NCI-H2107 (cell line): ENCODE measurements at places on chromosomes 2 and 18.

GRCh38 chr18:60698901-60699300 lies 326.3 kb upstream of the MC4R start:
- no peak for DNase-seq

DNA sequence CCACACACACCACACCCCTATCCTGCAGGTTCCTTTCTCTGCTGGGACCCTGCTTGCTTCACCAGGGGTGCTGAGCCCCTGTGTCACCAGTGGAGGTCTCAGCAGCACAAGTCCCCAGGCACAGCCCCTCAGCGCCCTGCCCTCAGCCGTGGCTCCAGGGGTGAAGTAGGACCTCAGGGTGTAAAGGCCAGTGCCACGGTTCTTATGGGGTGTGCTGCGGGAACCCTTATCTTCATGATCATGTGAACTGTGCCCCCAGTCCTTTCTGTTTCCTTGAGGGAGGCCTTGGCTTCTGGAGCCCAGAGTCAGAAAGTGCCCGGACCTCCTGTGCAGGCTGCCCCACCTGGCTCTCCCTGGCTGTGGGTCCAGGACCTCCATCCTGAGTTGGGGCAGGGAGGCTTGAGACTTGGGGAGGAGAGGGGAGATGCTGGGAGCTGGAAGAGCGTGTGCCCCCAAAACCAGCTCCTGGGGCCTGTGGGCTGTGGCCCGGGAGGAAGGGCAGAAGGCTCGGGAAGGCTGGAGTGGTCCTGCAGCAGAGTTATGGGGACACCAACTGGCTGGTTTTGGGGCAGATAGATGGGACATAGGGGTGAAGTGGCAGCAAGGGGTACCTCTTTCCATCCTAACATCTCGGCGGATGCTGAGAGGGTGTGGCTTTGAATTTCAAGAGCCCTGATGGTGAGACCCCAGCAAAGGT lies 20.2 kb upstream of the KLF11 start:
- DNase-seq = no peak

GRCh38 chr2:169964740-169965139 lies 137.5 kb downstream of the UBR3 start:
- DNase-seq = no peak

DNA sequence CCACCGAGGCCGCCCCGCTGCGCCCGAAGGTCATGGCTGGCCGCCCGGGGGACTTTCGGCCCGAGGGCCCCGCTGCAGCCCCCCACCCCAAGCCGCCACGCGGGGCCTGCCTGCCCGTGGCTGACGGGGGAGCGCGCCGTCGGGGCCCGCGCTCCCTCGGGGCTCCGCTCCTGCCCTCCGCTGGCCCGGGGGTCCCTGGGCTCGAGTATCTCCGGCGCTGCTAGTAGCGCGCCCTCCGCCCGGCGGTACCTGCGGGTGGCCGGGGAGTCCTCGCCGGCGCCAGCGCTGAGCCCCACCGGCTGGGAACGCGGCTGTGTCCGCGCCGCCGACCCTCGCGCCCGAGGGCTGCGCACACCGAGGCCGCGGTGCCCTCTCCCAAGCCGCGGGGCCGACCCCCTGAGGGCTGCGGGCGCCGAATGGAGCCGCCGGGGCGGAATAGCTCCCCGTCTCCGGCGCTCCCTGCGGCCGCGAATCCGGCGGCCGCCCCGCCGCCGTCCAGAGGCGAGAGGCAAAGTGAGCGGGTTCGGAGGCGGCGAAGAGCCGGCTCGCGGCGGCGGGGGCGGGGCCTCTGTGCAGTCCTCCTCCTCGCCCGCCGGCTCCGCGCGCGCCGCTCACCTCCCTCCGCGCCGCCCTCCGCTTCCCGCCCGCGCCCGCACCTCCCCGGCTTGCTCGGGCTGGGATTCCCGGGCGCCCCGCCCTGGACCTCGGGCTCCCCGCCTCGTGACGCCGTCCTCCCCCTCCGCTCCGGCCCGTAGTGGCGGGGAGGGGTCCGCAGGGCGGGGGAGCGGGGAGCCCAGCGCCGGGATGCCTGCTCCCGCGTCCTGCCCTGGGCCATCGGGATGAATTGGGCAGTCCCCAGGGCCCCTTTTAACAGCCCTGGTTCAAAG lies at the start of gene KCNG3:
Gene KCNG3, minus strand, starts transcription at position 515 of the 887 bp plus-strand sequence. Its CDS starts 481 bp downstream, at position 34.
- DNase-seq = peak; percentile 85

GRCh38 chr2:10007435-10007834 lies 35.9 kb upstream of the KLF11 start:
- DNase-seq = no peak

DNA sequence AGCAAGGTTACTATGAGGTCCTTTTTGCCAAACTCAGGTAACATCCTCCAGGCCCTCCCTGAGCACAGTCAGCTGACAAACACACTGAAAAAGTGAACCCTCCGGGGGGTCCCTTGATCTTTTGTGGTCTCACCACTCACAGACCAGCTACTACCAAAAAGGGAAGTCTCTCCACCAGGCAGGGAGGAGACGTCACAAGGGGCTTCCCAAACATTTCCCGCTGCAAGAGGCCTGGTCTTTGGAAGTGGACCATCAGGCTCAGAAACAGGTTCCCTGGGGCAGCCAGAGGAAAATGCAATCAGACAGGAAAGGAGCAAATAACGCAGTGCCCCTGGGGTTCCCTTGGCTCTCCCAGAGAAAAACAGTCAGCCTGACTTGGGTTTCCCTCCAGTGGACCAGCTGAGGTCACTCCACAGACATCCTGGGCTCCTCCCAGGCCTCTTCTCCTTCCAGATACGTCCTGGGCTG lies 38.7 kb upstream of the POMC start:
- no peak for DNase-seq

DNA sequence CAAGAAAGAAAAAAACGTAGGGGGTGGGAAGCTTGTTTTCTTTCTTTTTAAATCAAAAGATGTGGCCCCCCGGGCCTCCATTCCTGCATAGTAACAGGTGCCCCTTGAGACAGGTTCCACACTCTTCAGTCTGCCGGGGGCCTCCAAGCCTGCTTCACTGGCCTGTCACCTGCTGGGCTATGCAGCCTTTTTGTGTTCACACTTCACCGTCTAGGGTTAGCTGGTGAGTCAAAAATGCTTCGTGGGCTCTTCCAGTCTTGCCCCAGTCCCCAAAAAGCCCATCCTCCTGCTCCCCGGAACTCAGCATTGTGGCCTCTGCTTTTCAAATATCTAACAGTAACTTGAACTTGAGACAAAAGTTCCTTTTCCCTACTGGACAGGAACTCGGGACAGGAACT lies 67.9 kb downstream of the POLR1A start:
- no peak for DNase-seq

DNA sequence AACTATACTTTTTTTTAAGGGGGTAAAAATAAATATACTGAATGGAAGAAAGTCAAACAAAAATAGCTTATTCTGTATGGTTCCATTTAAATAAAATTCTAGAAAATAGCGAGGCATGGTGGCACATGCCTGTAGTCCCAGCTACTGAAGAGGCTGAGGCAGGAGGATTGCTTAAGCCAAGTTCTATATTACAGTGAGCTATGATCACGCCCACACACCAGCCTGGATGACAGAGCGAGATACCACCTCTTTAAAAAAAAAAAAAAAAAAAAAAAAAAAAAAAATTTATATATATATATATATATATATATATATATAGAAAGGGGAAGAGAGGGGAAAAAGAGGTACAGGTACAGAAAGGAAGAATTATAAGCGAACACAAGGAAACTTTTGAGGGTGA lies 77.7 kb downstream of the MEMO1 start:
- no peak for DNase-seq

DNA sequence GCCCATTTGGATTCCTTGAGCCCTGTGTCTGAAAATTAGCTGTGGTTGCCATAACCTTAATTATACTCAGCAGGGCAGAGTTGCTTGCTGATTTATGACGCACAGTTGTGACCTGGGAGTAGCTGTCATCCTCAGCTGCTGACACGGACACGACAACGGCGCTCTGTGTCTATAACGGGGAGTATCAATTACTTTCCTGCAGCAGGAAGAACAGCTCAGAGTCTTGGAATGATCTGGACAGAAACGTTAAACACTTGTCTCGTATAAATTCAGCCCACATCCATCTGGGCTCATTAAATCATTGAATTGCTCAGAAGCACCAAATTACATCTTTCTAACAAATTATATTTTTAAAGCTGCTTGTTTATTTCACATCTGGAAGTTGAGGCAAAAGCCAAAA lies 116.3 kb downstream of the SEPTIN10 start:
- no peak for DNase-seq

DNA sequence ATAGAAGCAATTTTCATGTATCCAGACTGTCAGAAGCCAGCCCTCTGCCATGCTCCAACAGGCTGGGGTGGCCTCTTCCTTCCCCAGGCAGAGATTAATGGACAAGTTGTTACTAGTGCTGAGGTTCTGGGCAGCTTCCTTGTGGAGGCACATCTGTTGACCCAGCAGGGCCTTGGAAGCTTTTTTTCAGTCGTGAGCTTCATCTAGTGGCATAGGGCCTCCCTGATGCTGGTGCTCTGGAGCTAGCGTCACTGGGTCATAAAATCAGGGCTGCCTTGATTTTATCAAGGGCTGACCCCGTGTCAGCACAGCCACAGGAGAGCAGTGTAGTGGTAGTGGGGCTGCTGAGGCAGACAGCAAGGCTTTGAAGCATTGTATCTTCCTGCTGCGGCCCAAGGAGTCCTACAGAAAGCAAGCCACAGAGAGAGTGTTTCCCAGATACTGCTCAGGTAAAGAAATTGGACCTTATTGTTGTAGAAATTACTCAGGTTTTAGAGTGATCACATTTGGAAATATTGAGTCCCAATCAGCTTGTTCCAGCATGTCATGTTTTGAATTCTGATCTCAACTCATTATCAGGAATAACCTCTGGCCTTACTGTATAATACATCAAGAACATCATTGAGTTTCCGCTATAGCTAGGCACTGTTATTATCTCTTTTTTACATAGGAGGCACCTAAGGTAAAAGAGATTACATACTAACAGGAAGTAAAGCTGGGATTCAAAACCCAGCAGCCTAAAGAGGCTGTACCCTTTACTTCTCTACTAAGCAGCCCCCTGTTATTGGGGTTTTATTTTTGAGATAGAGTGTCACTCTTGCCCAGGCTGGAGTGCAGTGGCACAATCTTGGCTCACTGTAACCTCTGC lies 92.3 kb upstream of the ALPP start:
- DNase-seq = no peak

GRCh38 chr18:10900435-10900834 lies 248.9 kb downstream of the PIEZO2 start:
- no peak for DNase-seq

DNA sequence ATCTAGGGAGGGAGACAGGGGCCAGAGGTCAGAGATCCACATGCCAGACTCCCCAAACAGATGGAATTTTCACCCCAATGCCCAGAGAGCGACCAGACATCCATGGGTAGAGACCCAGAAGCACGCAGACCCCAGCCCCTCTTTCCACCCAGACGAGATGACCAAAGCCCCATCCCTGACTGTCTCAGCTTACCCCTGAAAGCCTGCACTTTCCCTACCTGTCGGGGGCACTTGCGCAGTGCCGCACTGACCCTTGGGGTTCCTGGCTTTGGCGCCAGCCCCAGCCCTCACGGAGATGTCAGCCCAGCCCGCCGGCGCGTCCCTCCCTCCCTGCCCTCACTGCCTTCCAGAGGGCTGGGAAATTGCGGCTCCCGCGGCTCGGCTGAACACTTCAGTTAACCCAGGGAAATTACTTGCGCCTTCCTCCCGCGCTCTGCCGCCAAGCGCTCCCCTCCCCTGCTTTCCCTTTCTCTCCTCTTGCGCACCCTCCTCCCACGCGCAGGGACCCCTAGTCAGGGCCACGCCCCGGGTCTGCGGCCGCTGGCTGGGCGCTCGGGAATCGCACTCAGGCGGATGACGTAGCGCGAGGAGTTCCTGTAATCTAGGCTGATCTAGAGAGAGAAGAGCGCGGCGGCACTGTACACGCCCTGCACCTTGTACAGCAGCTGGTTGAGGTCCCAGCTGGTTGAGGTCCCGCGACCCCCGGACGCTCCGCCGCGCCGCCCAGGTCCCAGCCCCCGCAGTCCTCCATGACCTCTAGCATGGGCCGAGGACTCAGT lies 12.0 kb downstream of the ALPG start:
- no peak for DNase-seq

GRCh38 chr2:101308432-101309210 lies at the start of gene RNF149:
TSS of gene RNF149 (minus strand) at chr2:101308701. CDS start at chr2:101308588, 113 bp downstream.
- peak; percentile 76 for DNase-seq

DNA sequence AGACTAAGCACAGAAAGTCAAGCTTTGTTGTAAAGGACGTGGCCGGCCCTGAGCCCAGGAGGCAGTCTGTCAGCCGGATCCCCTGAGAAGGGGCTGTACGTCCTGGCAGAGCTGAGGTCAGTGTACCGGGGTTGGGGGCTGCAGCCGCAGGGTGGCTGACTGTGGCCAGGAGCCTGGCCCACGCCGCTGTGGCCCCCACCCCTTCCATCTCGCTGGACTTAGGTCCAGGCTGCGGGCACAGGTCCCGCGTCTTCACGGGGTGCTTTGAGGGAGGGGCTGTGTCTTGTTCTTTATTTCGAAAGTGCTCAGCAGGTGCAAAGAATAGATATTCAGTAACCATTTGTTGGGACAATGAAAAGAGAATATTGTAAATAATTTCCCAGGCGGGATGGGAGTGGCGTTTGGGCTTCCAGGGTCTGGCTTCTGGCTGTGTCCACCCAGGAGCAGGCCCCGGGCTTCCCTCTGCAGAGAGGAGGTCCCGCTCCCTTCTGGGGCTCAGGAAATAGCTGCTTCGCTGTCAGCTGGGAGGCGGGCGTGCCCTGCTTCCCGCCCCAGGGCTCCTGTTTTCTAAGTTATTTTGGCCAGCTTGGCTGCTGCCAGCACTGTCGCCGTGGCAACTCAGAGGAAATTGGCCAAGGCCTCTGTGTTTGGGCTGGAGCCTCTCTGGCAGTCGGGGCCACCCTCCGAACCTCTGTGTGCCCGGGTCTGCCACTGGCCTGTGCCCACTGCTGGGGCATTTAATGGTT lies 7.4 kb downstream of the NFATC1 start:
- no peak for DNase-seq

DNA sequence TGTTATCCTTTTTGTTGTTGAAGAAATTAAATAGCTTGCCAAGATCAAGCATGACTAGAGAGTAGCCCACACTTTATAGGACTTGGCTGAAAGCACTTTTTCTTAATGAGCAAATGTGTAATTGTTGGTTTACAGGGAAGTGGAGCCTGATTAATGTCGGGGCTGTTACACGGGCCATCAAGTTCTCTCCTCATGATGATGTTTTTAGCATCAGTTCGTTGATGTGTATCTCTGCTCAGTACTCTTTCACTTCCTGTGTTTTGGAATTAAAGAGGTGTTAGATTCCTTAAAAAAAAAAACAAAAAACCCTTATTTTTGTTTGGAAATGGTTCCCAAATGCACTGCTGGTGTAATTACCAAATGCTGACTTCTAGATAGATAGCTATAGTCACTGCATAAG lies 114.2 kb downstream of the PTPRM start:
- no peak for DNase-seq

DNA sequence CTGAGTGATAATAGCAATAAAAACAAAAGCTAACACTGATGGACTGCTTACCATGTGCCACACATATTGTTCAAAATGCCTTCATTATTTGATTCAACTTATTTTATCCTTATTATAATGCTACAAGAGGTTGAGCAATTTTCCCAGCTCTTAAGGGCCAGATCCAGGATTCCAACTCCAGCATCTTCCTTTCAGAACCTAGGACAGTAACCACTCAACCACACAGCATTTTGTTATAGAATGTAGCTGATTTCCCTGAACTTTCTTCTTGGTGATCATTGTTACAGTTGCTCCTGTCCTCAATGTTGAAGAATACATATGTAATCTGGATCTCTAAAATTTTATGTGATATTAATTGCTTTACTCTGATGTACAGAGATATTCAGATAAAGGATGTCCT lies 341.7 kb downstream of the PIK3C3 start:
- no peak for DNase-seq
